ENCODE measurements at places on chromosomes 7 and 10. TPM values are rescaled to one million over a fixed set of nuclear protein-coding genes. Genes with fewer than 3 reads are reported as not detected.

DNA sequence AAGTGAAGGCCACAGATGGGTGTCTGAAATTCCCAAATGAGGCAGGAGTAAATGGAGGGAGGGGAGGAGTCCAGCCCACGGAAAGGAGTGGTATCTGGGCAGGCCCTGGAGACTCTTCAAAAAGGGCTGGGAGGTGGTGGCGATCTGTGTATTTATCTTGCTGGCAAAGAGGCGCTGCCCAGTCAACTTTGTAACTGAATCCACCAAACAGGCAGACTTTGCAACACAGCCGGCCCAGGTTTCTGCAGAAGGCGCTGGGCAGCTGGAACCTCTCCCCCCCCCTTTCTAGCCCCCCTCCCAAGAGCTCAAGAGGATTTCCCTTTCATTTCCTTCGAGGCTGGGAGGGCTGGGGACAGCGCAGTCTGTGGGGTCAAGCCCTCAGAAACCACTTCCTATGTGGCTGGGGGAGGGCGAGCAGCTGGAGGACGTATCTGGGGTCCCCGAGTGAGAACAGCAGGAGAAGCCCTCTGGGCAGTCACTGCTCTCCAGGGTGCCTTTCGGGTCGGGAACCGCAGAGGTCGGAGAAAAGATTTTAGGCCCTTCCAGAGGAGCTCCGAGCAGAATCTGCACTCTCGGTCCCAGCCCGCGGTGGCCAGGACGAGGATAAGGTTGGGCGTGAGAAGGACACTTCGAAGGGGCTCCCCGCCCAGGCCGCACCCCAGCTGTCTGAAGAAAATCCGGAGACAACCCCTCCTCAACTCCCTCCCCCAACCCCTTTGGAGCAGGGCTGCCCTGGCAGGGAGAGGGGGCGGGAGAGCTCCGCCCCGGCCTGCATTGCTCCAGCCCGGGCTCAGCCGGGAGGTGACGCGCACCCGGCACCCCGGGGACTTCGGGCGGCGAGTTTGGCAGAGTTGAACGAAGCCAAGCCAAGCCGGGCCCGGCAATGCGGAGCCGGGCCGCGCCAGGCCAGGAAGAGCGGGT, 965 bp downstream of the ZCCHC24 start:
- peak; percentile 63 for DNase-seq

DNA sequence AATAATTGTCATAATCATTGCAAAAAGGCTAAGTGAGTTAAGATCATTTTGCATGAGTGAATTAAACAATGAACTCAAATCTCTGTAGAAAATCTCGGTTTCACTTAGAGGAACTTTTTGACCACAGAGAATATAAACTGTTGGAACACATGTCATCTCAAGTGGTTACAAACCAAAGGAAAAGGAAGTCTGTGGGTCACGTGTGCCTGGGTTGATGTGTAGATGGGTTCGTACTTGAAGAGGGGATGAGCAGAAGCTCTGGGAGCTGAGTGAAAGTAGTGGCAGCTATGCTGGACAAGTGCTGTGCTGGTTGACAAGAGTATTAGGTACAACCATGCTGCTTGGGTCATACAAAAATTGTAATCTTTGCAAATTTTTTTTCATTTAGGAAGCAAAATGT, 35.0 kb downstream of the GLRX3 start:
- DNase-seq = peak; percentile 45

- DNase-seq = no peak
Measured at GRCh38 chr10:61634746-61635145, 28.0 kb upstream of the CABCOCO1 start.

- DNase-seq = no peak
Measured at GRCh38 chr10:87771871-87772500, 46.0 kb downstream of the ATAD1 start.

NRG3 gene
- not detected for total RNA-seq

Measured in CD8-positive, alpha-beta T cell (primary cell).